ENCODE measurements at places on chromosomes 7 and 10.

DNA sequence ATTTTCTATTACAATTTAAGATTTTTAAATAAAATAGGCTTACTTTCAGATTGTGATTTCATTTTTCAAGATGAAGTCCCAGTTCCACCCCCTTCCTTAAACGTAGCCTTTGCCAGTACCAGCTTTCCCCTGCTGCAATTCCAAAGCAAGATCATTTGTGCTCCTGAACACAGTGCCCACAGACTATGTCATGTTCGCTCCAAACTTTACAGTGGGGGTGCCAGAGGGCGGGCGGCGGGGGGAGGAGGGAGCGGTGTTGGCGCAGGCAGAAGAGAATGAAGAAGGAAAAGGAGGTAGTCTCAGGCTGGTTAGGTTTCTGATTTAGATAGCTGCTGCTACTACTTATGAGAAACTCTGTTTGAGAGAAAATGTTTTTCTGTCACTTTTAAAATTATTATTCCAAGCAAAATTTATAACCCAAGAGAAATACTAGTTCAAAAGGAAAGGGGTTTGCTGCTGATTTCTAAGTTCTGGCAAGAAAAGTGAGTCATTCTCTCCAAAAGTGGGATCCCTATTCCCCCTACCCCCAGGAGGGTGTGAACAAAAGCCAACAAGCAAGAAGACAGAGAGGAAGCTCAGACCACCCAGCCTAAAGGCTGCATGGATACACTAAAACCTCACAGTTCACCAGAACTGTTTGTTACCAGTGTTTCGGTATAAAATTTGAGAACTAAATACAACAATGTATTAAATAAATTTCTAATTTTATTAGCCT lies 109.6 kb downstream of the SRPK2 start:
- no peak for DNase-seq

- DNase-seq = no peak
Measured at GRCh38 chr10:125551247-125551646, 131.7 kb downstream of the TEX36 start.

- no peak for DNase-seq
Measured at GRCh38 chr7:116534790-116535189, 10.0 kb downstream of the CAV1 start.

- no peak for DNase-seq
Measured at GRCh38 chr10:96840841-96841518, 8.9 kb downstream of the LCOR start.

DNA sequence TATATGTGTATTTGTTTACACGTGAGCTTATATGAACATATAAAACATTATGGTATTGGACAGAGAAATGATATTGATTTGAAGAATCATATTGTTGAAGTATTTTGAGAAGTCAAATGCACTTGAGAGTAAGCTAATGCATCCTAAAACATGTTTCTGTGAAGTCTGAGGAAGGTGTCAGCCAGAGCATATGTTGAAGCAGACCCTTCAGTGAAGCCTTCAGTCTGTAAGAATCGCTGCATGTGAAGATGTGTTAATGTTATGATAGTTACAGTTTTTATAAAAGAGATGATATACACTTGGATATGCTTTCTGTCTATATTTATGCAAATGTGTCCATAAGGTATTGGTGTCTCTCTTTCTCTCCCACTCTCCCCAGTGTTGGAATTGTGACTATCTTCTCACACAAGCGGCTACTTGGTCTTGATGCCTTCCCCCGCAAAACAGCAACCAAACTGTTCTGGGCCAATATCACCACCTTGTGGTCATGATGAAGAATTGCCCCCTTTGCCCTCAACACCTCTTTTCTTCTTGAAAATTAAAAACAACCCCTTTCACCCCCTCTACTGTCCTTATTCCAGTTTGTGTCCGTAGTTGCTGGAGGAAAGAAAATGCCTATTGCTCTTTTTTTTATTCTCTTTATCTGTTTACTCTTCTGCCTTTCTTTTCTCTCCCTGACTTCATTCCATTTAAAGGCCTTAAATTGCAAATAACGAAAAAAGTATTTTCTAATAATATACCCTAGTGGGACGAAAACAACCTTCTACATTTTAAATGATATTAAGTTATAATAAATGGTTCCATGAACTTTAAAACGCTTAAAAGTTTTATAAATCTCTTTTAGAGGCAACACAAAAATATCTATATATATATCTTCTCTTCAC lies 64.9 kb downstream of the IKZF1 start:
- peak; percentile 63 for DNase-seq

DNA sequence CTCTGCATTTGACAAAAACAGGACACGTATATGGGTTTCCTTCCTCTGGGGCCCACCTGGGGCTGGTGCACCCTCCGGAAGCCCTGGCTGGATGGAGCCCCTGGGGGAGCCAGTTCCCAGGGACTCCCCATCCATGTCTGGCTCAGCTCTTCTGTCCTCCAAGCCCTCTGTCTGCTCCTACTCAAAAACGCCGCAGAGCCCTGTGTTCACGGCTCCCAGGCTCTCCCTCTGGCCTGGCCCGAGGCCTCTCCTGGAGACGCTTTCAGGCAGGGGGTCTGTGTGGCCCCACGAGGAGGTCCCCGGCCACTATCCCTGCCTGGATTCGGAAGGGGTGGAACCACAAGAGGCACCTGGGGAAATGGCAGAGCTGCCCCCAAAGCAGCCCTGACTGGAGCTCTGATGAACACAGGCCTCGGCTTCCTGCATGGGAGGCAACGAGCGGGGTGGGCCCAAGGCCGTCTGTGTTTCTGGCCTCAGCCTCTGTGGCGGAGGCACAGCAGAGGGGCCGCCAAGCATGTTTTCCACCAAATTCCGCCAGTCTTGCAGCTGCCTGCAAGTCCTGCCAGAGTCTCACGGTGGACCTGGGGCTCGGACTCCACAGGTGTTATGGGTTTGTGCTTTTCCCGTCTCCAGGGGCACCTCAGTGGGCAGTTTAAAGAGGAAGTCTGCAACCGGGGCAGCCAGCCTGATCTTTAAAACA lies 22.6 kb upstream of the INPP5A start:
- no peak for DNase-seq

GRCh38 chr10:3538656-3539531 lies 246.1 kb downstream of the KLF6 start:
- DNase-seq = no peak

- no peak for DNase-seq
Measured at GRCh38 chr7:140053812-140054539, 8.8 kb downstream of the PARP12 start.
